Small intestine (tissue), 16 donors: ENCODE measurements at places on chromosomes 12 and 14. TPM values are rescaled to one million over a fixed set of nuclear protein-coding genes. Genes with fewer than 3 reads are reported as not detected.

Gene DDX55
- polyA plus RNA-seq: 8.3 TPM

Gene TGM1
- 1.8 TPM for polyA plus RNA-seq

Gene GYS2
- not detected for polyA plus RNA-seq

Gene MIP
- not detected for polyA plus RNA-seq

Gene CLEC2A
- polyA plus RNA-seq: not detected

Gene STYK1
- polyA plus RNA-seq: 6.4 TPM

Gene KITLG
- polyA plus RNA-seq: 8.1 TPM

Gene EML5
- 1.5 TPM for polyA plus RNA-seq

Gene IL23A
- polyA plus RNA-seq: not detected

Gene PYGL
- polyA plus RNA-seq: 0.89 TPM

Gene GPR135
- 0.39 TPM for polyA plus RNA-seq

Gene IL26
- not detected for polyA plus RNA-seq

DNA sequence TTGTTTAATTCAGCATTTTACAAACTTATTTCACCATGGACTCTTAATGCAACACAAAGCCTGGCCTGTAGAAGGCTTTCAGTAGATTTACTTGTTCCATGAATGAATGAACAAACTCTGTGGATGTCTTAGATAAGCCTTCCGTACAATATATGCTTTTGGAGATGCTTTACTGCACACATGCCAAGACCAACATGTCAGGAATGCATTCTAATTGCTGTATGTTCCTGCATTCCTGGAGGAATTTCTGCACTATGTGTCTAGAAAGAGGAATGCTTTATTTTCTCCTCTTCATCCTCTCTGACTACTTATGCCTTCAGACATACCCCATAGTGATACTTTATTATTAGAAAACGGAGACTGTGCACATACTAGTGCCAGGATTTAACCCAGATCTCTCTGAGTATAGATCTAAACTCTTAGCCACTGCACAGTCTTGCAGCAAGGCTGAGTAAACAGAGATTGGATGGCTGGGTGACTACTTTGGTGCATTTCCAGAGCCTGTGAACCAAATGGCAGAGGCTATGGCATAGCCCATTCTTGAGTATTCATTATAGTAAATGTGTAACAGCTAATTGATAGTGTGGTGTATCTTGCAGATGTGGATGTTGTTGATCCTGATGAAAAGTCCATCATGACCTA is 108.2 kb downstream of the SYNE2 start:
- H3K27me3 ChIP-seq: no peaks in the 10 kb centered on the region
- no peak overlapping the region for H3K4me3 ChIP-seq
- no peak overlapping the region for H3K27ac ChIP-seq
- DNase-seq: no peak

DNA sequence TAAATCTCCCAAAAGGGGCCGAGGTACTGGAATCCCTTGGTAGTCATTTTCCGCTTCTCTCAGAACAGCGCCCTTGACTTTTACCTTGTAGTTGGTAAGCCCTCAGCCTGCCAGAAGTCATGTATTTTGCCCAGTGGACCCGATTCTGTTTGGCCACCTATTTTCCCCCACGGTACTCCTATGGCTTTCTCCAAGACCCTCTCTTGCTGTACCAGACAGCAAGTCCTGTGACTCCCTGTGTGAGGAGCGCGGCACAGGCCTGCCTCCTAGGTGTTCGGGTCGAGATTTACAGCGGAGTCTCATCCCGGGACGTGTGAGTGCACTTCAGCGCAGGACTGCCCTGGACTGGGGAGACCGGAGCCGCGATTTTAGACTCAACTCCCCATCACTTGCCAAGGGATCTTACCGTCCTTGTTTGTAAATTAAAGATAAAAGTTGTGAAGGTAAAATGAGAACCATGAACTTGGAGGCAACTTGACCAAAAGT is 1.1 kb upstream of the MBD6 start:
- H3K27me3 ChIP-seq: no peaks in the 10 kb centered on the region
- H3K36me3 ChIP-seq: peaks cover 11% of the 10 kb centered on the region
- H3K4me3 ChIP-seq: peak overlapping the region; percentile 68
- DNase-seq: peak; percentile 73
- H3K4me1 ChIP-seq: peaks cover 2% of the 10 kb centered on the region

DNA sequence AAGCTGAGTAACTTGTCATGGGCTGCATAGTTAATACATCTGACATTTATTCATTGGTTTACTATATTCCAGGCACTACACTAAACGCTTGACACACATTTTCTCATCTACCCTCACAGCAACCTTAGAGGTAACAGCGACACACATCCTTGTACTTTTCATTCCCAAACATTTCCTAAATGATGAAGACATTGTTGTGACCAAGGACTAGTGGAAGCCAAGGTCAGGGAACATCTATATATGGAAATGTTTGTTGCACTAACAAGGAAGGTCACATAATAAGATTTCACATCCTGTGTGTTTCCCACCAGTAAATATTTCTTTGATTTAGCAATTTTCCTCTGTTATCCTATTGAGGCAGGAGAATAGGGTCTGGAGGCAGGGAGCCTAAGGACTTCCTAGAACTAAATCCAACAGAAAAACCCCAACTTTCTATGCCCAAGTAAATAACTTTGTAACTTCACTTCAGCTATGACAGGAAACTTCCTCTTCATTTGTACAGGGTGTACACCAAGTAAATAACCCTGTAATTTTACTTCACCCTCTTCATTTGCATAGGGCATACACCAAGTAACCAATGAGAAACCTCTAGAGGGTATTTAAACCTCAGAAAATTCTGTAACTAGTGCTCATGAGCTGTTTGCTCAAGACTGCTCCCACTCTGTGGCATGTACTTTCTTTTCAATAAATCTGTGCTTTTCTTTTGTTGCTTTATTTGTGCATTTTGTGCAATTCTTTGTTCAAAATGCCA is 48.4 kb downstream of the ZNF641 start:
- H3K36me3 ChIP-seq: no peaks in the 10 kb centered on the region
- DNase-seq: no peak
- no peaks in the 10 kb centered on the region for H3K27me3 ChIP-seq
- H3K27ac ChIP-seq: no peak overlapping the region
- no peaks in the 10 kb centered on the region for H3K4me1 ChIP-seq
- no peak overlapping the region for H3K4me3 ChIP-seq

- DNase-seq: peak; percentile 63
- H3K27me3 ChIP-seq: no peaks in the 10 kb centered on the region
- no peaks in the 10 kb centered on the region for H3K36me3 ChIP-seq
These were observed 77.5 kb upstream of the KRAS start for GRCh38 chr12:25328072-25328712.

DNA sequence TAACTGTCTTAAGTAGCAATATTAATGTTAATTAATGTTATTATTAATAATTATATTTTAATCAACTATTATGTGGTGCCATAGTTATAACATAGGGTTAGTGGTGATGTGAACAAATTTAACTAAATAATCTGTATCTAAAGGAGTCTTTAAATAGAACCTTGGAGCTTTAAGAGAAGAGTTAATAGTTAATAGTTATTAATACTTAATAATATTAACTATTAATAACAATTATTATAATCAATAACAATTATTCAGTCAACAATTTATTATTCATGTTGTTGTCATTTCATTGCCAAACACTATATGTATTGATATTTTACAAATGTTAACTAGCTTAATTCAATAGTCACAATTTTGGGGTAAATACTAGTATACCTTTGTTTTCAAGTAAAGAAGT is 58.2 kb downstream of the SLC16A7 start:
- no peak overlapping the region for H3K27ac ChIP-seq
- no peaks in the 10 kb centered on the region for H3K4me1 ChIP-seq
- H3K27me3 ChIP-seq: no peaks in the 10 kb centered on the region
- DNase-seq: no peak
- no peaks in the 10 kb centered on the region for H3K36me3 ChIP-seq

DNA sequence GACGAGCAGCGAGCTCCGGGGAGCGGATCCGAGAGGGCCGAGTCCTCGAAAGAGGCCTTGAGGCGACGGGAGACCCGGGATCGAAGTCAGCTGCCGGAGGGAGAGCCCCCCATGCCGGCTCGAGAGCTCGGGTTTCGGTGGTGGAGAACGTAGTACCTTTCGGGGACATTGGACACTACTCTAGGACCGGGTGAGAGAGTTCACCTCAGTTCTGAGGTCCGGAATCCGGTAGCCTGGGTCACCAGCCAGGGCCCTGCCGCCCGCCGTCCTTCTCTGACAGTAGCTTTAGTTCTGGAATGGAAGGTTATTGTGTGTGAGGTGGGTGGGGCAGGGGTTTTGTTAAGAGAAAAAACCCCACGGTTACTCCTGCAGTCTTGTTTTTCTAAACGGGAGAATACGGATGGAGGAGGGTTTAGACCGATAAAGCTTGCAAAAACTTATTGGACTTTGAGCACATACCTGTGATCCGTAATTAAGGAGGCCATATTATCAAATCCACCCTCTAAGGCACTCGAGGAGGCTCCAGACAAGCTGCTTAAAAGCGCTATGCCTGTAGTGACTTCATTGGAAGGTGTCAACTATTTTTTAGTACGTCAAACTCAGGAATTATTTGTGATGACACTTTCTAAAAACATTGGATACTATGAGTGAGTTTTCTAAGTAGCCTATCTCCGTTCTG is 765 bp downstream of the SCYL2 start:
- H3K4me3 ChIP-seq: peak overlapping the region; percentile 95
- H3K27ac ChIP-seq: peak overlapping the region; percentile 98
- H3K36me3 ChIP-seq: no peaks in the 10 kb centered on the region

DNA sequence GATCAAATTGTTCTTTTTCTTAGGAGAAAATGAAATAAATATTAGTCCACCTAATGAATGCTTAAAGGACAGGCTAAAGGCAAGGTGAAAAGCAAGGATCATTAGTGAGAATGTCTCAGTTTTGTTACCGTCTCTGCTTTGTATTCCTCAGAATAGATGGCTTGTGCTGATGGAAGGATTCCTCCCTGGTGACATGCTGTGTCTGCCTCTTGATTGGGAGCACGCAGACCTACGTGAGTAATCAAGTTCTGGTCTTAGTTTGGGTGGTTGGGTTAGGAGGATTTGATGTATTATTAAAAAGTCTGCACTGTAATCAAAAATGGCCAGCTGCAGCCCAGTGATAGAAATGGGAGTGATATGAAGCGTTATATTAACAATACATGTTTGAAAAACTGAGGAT is 78.8 kb upstream of the RTL1 start:
- H3K4me1 ChIP-seq: no peaks in the 10 kb centered on the region
- DNase-seq: no peak
- no peak overlapping the region for H3K27ac ChIP-seq
- H3K36me3 ChIP-seq: no peaks in the 10 kb centered on the region
- no peaks in the 10 kb centered on the region for H3K27me3 ChIP-seq

DNA sequence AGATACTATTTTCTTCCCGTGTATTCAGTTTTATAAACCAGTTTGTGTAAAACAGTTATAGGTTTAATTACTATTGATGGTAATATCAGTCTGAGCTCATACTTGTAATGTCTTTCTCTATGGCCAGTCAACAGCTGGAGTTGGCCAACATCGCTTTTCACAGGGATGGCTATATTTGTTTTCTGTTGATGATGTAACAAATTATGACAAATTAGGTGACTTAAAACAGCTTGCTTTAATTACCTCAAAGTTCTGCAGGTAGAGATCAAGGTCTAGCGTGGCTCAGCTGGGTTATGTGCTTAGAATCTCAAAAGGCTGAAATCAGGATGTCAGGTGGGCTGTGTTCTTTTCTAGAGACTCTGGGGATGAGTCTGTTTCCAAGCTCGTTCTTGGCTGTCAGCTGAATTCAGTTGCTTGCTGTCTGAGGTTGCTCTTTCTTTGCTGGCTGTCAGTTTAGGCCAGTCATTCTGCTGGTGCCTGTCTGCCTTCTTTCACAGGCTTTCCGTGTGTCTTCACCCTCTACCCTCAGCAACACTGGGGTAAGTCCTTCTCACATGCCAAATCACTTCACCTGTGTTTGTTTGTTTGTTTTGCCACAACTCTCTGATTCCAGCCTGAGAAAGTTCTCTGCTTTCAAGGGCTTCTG is 370.2 kb upstream of the E2F7 start:
- H3K4me3 ChIP-seq: no peak overlapping the region
- H3K27me3 ChIP-seq: no peaks in the 10 kb centered on the region
- no peak for DNase-seq
- no peaks in the 10 kb centered on the region for H3K36me3 ChIP-seq
- H3K4me1 ChIP-seq: no peaks in the 10 kb centered on the region

DNA sequence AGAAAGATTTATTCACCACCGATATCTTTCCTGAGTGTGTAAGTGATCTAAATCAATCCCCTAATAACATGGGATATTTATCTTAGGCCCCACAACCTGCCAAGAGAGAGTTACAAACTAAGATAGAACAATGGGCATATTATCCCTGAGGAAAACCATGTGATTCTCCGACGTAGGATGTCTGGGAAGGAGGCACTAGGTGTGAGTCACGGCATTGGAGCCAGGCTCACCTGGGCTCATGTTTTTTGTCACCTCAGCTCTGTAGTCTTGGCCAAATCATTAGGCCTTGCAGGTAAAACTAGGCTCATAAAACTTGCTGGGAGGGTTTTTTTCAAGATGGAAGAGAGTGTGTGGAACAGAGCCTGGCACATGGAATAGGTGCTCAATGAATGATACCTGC is 129.7 kb upstream of the PLEKHG7 start:
- no peak overlapping the region for H3K27ac ChIP-seq
- no peak overlapping the region for H3K4me3 ChIP-seq
- DNase-seq: no peak
- no peaks in the 10 kb centered on the region for H3K27me3 ChIP-seq
- H3K36me3 ChIP-seq: no peaks in the 10 kb centered on the region

DNA sequence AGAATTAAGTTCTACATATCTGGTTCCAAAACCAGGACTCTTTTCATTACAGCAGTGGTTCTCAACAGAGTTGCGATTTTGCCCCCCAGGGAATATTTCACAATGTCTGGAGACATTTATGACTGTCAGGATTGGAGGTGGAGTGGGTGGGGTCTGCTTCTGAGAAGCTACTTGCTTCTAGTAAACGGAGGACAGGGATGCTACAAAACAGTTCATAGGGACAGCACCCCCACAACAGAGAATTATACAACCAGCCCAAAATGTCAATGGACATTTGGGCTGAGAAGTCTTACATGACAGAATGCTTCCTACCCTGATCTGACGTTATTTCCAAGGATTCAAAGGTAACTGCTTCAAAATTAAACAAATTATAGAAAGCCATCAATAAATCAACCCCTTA is 739 bp upstream of the SPATA7 start:
- peak overlapping the region; percentile 75 for H3K27ac ChIP-seq
- no peaks in the 10 kb centered on the region for H3K4me1 ChIP-seq
- DNase-seq: no peak
- peak overlapping the region; percentile 70 for H3K4me3 ChIP-seq
- no peaks in the 10 kb centered on the region for H3K27me3 ChIP-seq

- no peaks in the 10 kb centered on the region for H3K36me3 ChIP-seq
- H3K27ac ChIP-seq: no peak overlapping the region
- H3K4me1 ChIP-seq: no peaks in the 10 kb centered on the region
- H3K27me3 ChIP-seq: no peaks in the 10 kb centered on the region
These were observed 6.3 kb upstream of the PIP4K2C start for GRCh38 chr12:57584690-57585089.

GRCh38 chr14:97213720-97214119 is 416.5 kb downstream of the VRK1 start:
- DNase-seq: no peak
- no peaks in the 10 kb centered on the region for H3K36me3 ChIP-seq
- peaks cover 2% of the 10 kb centered on the region for H3K27me3 ChIP-seq
- no peaks in the 10 kb centered on the region for H3K4me1 ChIP-seq
- H3K4me3 ChIP-seq: no peak overlapping the region

GRCh38 chr14:36243183-36243582 is 66.7 kb upstream of the PTCSC3 start:
- no peaks in the 10 kb centered on the region for H3K36me3 ChIP-seq
- DNase-seq: no peak
- H3K4me1 ChIP-seq: no peaks in the 10 kb centered on the region
- peaks cover 5% of the 10 kb centered on the region for H3K27me3 ChIP-seq
- no peak overlapping the region for H3K4me3 ChIP-seq
- H3K27ac ChIP-seq: no peak overlapping the region

- H3K4me1 ChIP-seq: no peaks in the 10 kb centered on the region
- no peaks in the 10 kb centered on the region for H3K27me3 ChIP-seq
- DNase-seq: no peak
- H3K4me3 ChIP-seq: no peak overlapping the region
- no peak overlapping the region for H3K27ac ChIP-seq
These were observed 20.3 kb downstream of the MTA1 start for GRCh38 chr14:105439710-105440553.
